ENCODE measurements at places on chromosomes 2 and 18.
A peak's percentile ranks its signal among the peaks of the same experiment; 100 is the strongest.

DNA sequence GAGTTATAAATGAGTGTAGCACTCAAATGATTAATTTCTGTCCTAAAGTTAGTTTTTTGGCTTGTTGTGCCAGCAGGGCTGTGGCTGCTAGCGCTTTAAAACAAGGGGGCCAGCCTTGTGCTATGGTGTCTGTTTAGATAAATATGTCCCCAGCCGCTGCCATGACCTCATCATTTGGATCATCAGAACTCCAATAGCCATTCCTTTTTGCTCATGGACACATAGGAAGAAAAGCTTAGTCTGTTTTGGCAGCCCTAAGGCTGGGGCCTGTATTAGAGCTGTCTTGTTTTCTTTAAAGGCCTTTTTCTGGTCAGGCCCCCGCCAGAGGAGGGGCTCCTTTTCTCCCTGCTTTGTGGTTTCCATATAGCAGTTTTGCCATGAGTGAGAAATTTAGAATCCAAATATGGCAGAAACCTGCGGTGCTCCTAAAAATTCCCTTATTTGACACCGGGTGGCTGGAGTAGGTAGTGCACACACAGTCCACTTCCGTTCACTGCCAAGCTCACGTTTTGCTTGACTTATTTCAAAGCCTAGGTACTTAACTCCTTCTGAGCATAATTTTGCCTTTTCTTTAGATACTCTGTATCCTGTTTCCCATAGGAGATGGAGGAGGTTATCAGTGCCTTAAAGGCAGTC is 60.4 kb upstream of the SLC35G4 start:
- DNase-seq: no peak

DNA sequence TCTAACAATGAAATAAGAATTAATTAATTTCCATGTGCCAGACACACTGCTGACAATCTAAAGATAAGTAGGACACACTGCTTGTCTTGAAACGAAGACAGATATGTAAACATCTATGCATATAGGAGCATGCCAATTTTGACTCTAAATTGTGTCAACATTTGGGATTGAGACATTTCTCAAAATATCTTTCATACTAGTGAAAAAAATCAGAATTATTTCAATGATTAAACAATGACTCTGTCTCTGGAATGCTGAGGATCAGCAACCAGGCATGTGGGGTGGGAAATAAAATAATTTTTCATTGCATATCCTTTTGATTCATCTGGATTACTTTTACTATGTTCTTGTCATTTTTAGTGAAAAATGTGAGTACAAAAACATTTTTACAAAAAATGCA is 262.6 kb upstream of the SYT4 start:
- no peak for DNase-seq

- DNase-seq: peak; percentile 6
These were observed 8.6 kb downstream of the HS1BP3 start for GRCh38 chr2:20642055-20642971.

GRCh38 chr2:111952871-111953452 is 54.6 kb downstream of the MERTK start:
- no peak for DNase-seq

- DNase-seq: no peak
These were observed 99.4 kb upstream of the SCN7A start for GRCh38 chr2:166593403-166593802.

- no peak for DNase-seq
These were observed 255.8 kb upstream of the RGPD4 start for GRCh38 chr2:107570876-107571275.

GRCh38 chr2:149441255-149441654 is 110.9 kb downstream of the LYPD6 start:
- DNase-seq: no peak

DNA sequence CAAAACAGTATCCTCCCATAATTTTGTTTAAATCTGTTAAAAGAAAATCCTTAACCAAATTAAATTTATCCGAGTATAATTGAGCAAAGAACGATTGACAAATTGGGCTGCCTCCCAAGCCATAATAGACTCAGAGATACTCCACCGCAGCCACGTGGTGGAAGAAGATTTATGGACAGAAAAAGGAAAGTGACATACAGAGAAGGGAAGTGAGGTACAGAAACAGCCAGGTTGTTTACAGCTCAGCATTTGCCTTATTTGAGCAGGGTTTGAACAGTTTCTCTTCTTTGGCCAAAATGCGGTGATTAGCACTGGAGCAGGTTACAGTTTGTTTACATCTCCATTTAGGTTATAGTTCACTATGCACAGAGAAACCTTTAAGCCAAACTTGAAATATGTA is 60.8 kb downstream of the KYNU start:
- DNase-seq: no peak

DNA sequence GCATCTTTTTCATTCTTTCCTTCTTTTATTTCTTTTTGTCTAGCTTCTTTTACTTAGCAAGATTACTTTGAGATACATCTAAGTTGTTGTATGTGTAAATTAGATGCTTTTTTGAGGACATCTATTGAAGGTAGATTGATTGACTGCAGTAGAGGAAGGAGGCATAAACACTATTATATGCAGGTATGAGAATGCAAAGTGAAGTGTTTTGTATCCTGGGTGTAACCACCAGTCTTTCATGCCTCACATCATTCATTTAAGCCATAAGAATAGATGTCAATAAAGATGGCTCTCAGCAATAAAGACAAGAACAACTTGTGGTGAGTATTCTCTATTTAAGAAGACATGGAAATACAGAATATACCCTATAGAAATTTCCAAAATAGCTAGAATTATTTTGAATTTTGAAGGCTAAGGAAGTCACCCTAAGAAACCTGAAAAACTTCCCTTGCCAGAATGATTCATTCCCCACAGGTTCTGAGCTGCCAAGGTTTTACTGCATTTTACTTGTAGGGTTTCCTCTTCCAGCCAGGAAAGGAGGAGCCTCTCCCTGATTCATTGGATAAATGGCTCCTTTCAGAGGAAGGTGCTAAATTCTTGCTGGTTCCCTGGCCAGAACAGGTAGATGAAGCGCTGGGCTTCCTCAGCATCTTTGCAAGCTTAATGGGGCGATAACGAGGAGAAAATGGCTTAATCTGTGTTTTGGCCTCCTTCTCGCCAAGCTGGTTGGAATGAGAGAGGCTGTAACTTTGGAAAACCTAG is 279.8 kb upstream of the SLC14A2 start:
- DNase-seq: no peak

DNA sequence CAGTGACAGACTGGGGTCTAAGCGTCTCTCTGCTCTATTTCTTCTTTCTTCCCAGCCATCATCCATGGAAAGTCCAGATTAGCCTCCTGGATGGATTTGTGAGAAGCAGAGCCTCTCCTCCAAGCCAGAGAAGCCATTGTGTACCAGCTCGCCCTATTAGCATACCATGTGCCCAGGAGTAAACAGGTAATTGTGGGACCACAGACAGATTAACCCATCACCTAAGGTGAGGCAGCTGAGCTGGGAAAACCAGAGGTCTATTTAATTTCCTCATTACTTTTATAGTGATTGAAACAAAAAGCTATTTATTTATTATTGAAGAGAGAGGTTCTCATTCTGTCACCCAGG is 54.7 kb upstream of the NT5C1B start:
- no peak for DNase-seq

- no peak for DNase-seq
These were observed 61.2 kb downstream of the LRPPRC start for GRCh38 chr2:43934567-43934966.

GRCh38 chr2:51722311-51722710 is 690.4 kb upstream of the NRXN1 start:
- no peak for DNase-seq

GRCh38 chr18:47283476-47283875 is 32.0 kb upstream of the SKOR2 start:
- no peak for DNase-seq

GRCh38 chr2:46356991-46357390 is 59.8 kb downstream of the EPAS1 start:
- DNase-seq: no peak

DNA sequence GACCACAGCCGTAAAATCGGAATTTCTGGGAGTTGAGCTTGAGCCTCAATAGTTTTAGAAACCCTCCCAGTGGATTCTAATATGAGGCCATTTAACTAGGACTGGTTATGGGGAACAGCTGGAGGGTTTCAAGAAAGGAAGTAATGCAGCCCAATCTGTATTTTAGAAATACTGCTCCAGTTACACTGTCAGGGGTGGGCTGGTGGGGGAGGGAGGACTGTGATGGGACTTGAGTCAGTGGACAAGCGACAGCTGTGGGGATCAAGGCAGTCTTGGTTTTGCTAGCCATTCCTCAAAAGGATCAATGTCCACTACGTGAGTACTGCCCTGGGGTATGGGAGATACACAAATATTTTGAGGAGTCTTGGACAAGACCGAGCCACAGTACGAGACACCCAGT is 34.8 kb downstream of the ASB1 start:
- DNase-seq: no peak

DNA sequence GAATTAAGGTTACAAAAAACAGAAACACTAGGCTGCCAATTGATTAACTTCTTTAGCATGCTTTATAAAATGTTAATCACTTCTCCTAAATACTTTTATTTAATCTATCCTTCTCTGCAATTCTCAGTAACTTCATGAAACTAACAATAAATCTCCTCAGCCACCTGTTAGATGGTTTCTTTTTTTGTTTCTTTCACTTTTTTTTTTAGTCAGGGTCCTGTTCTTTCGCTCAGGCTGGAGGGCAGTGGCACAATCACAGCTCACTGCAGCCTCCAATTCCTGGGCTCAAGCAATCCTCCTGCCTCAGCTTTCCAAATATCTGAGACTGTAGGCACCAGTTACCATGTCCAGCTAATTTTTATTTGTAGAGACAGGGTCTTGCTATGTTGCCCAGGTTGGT is 213.4 kb upstream of the STK17B start:
- no peak for DNase-seq

GRCh38 chr2:227661025-227661649 is 5.5 kb upstream of the SCYGR5 start:
- no peak for DNase-seq

GRCh38 chr18:37299471-37300304 is 265.9 kb downstream of the CELF4 start:
- peak; percentile 84 for DNase-seq

DNA sequence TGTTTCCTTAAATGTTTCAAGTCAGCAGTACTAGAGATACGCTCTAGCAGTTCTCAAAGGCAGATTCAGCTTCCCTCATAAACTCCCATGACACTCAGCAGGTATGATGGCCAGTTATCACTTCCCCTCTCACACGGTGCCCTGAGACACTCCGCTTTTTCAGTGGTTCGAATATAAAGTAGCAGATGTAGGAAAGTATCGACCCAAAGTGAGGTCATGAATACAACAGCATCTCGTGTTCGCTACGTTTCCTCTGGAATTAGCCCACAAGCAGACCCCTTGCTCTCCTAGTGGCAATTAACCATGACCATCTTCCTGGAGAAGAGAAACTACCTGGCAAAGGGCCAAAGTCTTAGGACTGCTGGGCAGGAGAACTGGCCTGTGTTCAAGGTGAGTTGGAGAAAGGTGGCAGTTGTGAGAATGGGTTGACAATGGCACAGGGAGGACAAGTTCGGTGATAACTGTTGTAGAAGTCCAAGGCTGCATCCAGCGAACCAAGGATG is 9.3 kb upstream of the AGBL5 start:
- DNase-seq: no peak
